HS-5 (cell line): ENCODE measurements at places on chromosomes 7 and 10.
A peak's percentile ranks its signal among the peaks of the same experiment; 100 is the strongest.

DNA sequence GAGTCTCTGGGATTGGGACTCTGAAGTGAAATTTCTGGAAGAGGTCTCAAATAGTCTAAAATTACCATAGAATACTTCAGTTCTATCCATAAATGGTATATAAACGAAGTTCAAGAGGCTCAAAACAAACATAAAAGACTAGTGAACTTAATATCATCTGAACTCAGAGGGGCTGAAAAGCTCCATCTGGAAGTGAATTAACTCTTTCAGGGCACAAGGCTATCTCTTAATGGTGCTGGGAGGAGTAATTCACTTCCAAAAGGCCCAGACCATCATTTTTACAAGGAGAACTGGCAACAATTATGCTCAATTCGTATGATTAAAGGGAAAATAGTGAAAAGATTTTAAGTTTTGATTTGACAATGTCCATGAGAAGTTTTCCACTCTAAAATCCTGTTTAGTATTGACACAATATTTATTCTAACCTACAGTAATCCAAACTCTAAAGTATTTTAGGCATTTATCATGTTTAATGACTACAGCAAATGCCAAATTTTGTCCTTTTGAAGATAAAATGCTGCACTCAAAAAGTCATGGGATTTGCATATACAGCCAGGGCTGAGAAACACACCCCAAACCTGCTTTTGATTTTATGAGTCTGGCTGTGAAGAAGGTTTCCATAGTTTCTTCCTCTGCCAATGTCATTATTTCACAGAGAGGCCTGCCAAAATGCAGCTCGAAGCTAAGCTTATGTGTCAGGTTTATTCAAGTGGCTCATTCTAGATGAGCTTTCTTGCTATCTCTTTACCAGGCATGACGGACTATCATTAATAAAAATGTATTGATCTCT lies 143.9 kb downstream of the HIBADH start:
- no peak for DNase-seq

DNA sequence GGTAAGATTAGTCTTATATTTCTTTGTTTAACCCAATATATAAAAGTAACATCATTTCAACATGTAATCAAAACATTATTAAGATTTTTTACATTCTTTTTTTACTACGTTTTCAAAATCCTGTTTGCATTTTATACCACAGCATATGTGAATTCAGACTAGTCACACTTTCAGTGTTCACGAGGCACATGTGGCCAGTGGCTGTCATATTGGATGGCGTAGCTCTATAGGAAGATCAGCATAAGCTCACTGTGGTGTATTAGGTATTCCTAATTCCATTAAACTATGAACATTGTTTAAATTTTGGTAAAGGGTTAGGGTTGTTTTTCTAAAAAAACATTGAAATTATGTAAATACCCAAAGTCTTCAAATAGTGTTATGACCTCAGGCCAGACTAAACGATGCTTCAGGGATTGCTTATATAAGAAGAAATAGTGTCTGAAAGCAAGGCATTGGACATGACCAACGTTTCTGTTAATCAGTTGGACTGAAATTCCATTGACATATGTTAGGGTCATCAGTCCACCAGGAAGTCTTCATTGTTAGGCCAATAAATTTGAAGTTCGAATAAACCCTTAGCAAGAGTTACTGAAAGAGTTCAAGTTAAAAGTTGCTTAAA lies 97.0 kb downstream of the BICC1 start:
- no peak for DNase-seq

- no peak for DNase-seq
These were observed 3.1 kb upstream of the LHPP start for GRCh38 chr10:124458473-124458872.

DNA sequence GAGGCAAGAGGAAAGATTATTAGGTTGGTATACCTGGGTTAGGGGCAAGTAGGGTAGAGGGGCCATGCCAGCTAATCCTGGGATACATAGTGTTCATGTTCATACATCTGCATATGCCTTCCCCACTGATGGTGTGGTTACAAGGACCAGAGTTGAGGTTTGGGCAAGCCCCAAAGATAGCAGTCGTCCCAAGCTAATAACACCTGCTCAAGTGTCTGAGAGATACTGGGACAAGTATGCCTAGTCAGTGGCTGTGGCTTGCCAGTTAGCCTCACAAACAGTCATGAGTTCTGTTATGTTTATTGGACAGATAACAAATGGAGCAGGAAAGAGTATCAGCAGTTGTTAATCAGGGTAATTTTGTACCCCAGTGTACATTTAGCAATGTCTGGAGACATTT lies 139.6 kb downstream of the ADAM22 start:
- DNase-seq: no peak

DNA sequence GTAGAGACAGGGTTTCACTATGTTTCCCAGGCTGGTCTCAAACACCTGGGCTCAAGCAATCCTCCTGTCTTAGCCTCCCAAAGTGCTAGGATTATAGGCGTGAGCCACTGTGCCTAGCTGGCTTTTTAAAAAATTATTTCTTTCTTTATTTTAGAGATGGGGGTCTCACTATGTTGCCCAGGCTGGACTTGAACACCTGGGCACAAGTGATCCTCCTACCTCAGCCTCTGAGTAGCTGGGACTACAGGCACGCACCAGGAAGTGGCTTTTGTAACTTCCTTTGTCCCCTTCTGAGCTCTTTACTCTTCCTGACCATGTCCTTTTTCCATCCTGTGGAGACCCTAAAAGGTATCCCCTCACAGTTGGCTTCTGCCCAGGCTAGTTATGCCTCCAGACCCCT lies 2.1 kb upstream of the MYOZ1 start:
- DNase-seq: no peak

DNA sequence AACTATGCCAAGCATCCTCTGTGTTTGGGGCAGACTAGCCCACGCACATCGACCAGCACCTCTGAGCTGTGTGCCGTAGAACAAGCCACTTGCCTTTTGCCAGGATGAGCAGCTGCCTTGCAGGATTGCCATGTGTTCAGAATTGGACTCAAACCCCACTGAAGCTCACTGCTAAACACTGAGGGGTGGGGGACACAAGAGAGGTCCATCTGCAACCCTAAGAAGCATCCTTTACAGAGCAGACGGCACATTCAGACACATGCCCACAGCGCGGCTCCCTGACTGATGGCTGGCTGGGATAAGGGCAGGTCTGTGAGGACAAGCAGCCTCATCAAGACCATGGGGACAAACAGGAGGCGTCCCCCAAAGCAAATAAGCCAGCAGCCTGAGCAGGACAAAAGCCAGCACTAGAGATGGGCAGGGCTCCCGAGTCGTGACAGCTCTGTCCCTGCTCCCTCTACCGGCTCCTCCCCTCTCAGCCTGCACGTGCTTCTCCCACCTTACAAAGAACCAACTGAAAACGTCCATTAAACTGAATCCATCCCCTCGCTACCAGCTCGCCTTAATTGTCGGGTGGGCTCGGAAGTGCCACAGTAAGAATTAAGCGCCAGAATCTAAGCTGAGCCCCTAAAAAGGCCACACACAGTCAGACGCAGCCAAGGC lies 114.2 kb downstream of the PRKAG2 start:
- no peak for DNase-seq

DNA sequence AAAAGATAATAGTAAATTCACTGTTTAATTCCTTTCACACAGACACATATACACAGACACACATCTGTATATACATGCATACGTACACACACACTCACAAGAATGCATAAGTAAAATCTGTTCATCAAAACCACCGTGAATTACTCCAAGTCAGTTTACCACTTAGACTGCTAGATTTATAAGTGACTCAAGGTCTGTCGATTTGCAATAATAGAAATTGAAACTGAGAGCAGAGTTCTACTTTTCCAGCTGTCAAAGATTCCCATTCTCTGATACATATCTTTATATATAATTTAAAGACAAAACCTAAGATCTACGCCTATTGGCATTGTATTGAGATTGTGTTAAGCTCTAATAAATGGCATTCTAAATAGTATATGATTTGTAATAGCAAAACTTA lies 9.9 kb upstream of the HGF start:
- no peak for DNase-seq

DNA sequence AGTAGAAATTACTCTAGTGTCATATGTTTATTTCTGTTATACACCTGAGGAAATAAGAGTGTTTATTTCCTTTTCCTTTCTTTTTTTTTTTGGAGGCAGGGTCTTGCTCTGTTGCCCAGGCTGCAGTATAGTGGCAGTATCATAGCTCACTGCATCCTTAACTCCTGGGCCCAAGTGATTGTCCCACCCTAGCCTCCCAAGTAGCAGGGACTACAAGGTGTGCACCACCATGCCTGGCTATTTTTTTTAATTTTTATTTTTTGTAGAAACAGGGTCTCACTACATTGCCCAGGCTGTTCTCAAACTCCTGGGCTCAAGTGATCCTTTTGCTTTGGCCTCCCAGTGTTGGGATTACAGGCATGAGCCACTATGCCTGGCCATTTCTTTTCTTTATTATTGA lies 37.8 kb downstream of the TBC1D12 start:
- no peak for DNase-seq

- peak; percentile 8 for DNase-seq
These were observed 26.4 kb downstream of the MYL10 start for GRCh38 chr7:101602484-101603241.

GRCh38 chr10:17234431-17234945 lies 6.4 kb downstream of the VIM start:
- no peak for DNase-seq

- DNase-seq: no peak
These were observed 66.1 kb upstream of the KAT6B start for GRCh38 chr10:74760086-74760979.

DNA sequence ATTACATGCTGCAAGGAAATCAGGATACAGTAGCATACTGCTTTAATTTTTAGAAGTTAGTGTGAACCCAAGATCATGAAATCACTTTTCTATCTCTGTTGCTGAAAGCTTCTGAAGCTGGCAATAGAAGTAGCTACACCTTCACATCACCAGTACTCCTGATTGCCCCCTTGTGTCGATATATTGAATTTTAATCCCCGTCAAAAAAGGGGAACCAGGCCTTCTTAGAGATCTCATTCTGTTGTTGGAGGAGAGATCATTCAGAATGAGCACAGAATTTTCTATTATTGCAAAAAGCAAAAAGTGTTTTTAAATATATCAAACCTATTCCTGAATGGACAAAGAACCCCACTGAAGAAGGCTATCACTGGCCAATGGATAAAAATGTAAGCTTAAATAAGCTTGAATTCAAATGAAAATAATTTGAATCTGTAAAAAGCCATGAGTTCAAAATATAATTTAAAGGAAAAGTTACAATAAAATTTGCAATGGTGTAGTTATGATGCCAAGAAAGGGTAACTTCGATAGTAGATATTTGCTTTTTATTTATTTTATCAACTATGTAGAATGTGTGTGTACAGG lies 39.7 kb upstream of the TEX47 start:
- peak; percentile 0 for DNase-seq

DNA sequence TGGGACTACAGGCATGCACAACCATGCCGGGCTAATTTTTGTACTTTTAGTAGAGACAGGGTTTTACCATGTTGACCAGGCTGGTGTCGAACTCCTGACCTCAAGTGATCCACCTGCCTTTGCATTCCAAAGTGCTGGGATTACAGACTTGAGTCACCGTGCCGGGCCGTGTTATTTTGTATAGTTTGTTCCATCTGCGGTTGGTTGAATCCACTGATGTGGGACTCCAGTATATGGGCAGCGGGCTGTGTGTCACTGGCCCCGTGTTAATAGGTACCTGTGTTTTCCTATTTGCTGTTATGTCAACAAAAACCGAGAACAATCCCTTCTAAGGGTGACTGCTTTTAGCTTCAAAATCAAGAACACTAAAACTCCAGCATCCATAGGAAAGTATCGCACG lies 297.6 kb upstream of the PITRM1 start:
- no peak for DNase-seq

DNA sequence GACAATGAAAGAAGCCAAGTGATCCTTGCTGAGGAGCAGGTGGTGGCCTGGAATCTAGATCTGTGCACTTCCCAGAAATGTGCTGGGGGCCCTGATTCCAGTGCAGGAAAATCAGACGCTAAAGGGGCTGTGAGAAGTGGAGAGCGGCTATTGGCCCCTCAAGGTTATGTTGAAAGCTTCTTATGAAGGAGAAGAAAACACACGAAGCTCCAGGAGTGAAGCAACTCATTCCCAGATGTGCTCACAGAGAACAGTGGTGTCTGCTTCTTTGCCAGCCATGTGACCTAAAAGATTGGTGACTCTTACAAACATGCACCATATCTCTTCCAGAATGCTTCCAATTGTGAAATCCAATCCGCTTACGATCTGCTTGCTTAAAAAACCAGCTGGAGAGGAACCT lies 679.3 kb upstream of the IGFBP3 start:
- no peak for DNase-seq

- DNase-seq: peak; percentile 0
These were observed 447.3 kb upstream of the GHITM start for GRCh38 chr10:83691791-83692596.

GRCh38 chr7:2824678-2825461 lies 19.2 kb downstream of the GNA12 start:
- DNase-seq: no peak

DNA sequence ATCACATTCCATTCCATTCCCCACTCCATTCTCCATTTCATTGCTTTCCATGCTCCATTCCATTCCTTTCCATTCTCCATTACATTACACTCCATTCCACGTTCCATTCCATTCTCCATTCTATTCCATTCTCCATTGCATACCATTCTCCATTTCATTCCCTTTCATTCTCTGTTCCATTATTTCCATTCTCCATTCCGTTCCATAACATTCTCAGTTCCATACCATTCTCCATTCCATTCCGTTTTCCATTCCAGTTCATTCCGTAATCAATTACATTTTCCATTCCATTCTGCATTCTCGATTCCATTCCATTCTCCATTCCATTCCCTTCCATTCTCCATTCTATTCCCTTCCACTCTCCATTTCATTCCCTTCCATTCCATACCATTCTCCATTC lies 86.4 kb downstream of the NSUN6 start:
- no peak for DNase-seq

- DNase-seq: no peak
These were observed 207.7 kb downstream of the TPK1 start for GRCh38 chr7:144628176-144628575.

DNA sequence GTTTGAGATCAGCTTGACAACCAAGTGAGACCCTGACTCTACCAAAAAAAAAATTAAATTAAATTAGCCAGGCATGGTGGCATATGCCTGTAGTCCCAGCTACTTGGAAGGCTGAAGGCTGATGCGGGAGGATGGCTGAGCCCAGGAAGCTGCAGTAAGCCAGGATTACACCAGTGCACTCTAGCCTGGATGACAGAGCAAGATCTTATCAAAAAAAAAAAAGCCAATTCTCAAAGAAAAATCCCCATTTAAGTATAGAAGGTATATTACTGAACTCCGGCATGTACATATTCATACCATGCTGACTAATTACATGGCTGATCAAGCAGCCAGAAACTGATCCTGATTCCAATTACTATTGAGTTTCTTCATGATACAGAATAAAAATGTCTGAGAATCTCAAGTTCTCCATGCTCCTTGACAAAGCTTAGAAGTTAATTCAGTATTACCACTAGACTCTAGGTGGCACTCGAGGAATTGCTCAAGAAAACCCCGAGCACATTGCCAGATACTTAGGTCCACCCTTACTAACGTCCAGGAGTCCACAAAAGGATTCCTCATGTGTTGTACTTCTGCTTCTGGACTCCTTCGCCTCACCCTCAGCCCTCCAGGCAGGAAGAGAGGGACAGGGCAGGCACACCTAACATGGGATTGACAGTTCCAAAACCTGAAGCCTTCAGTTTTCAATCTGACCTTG lies 148.9 kb downstream of the PARD3 start:
- peak; percentile 38 for DNase-seq

GRCh38 chr10:5930272-5930671 lies 40.2 kb downstream of the FBH1 start:
- DNase-seq: no peak
